ENCODE measurements at places on chromosomes 1 and 21. TPM values are rescaled to one million over a fixed set of nuclear protein-coding genes. Genes with fewer than 3 reads are reported as not detected.

FBXO2 gene
- total RNA-seq = 8.0 TPM

BSND gene
- total RNA-seq = not detected

UBASH3A gene
- 0.67 TPM for total RNA-seq

FAM43B gene
- total RNA-seq = 0.73 TPM

GRCh38 chr21:36643374-36644250 is 55.3 kb upstream of the SIM2 start:
- H3K27me3 ChIP-seq = peaks cover 8% of the 10 kb centered on the region
- no peak for DNase-seq
- no peak overlapping the region for H3K4me3 ChIP-seq
- no peak overlapping the region for H3K27ac ChIP-seq
- H3K4me1 ChIP-seq = no peaks in the 10 kb centered on the region

DNA sequence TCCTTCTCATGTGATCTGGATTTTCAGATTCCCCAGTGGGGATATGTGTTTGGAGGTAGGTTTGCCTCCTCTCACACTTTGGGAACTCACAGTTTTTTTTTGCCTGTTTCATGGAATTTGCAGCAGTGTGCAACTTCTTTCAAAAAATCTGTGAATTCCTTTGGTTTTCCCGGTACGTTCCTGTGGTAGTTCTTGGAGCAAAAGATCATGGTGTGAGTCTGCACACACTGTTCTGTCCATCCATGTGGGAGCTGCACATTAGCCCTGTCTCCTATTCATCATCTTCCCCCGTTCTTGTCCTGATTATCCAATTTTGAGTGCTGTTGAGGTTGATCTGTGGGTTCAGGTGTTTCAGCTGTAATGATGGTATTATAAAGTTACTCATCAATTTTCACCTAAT is 30.3 kb upstream of the TACSTD2 start:
- no peaks in the 10 kb centered on the region for H3K4me1 ChIP-seq
- H3K27ac ChIP-seq = no peak overlapping the region
- no peaks in the 10 kb centered on the region for H3K36me3 ChIP-seq
- no peak overlapping the region for H3K4me3 ChIP-seq
- H3K27me3 ChIP-seq = no peaks in the 10 kb centered on the region
- DNase-seq = no peak

DNA sequence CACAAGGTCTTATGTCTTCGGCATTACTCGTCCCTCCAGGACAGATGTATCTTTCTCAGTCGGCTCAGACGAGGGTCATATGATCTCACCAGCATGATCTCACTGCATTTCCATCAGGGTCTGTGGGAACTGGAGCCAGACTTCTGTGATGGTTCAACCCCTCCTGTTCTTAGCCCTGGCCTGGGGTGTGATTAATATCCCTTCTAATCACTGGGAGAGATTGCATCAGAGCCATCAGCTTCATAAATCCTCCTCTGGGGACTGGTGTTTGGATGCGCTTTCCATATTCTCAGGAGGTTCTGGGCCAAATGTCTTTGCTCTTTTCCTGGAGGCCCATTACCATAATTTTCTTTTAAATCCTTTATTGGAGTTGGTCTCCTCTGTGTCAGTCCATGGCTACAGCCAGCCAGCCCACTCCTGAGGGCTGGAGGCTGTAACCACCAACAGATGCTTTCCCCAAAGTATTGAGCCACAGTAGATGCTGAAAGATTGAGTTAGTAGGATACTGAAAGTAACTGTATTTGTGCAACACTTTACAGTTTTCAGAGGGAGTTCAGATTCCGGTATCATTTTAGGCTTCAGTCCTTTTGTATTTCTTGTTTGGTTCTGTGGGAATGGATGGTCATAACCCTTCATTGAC is 20.0 kb downstream of the CACNA1E start:
- no peaks in the 10 kb centered on the region for H3K36me3 ChIP-seq
- H3K4me1 ChIP-seq = no peaks in the 10 kb centered on the region
- H3K4me3 ChIP-seq = no peak overlapping the region
- DNase-seq = no peak
- peak overlapping the region; percentile 84 for H3K27ac ChIP-seq

- no peak overlapping the region for H3K27ac ChIP-seq
- DNase-seq = peak; percentile 76
- no peaks in the 10 kb centered on the region for H3K27me3 ChIP-seq
- H3K4me1 ChIP-seq = peaks cover 6% of the 10 kb centered on the region
Observed at GRCh38 chr1:164786980-164787833, 228.2 kb downstream of the PBX1 start.

All from left lung (tissue), 14 donors.